ENCODE measurements at places on chromosomes 5 and 9.
A peak's percentile ranks its signal among the peaks of the same experiment; 100 is the strongest.

DNA sequence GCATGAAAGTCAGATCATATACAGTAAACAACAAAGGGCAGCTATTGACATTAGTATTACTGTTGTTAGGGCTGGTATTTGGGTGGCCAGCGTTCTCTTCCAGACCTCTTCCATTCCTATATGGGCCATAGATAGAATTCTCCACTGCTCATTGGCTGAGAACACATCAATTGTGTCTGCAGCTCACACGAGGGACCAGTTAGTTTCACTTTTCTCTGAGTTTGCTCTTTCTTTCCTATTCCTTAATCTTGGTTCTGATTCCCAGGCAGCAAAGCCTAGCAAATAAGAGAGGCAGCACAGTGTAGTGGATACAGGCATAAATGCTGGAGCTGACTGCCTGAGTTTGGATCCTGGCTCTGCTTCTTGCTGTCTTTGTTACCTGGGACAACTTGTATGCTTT lies 476.4 kb downstream of the SPOCK1 start:
- DNase-seq, result no peak

- no peak for DNase-seq
Measured at GRCh38 chr9:13143281-13143680, 136.2 kb downstream of the MPDZ start.

DNA sequence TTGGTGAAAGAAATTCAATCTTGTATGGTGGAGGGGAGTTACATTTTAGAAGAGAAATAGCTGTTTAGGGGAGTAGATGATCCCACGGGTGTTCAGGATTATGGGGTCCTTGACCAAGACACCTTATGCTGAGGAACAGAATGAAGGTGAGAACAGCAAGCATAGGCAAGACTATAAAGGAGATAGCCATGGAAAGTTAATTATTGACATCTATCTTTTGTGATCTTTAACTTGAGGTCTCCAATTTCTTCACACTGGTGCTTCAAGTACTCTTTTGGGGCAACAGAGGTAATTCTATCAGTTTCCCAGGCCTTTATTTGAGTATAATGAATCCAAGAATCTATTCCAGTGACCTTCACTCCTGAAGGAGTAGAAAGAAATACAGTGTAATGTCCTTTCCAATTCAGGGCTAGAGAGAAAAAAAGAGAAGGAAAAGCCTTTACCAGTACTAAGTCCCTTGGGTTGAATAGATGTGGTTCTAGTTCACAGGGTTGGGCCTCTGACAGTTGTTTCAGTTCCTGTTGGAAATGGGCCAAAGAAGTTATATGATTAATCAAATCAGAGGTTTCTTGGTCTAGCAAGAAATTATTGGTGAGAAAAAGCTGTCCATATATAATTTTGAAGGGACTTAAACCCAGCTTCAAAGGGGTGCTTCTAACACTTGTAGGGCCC lies 2104.1 kb upstream of the ACO1 start:
- no peak for DNase-seq

- DNase-seq, result no peak
Measured at GRCh38 chr9:122276096-122276495, 11.4 kb downstream of the MRRF start.

GRCh38 chr5:44312374-44312773 lies 76.8 kb downstream of the FGF10 start:
- no peak for DNase-seq

- DNase-seq, result no peak
Measured at GRCh38 chr5:107294669-107295068, 376.1 kb downstream of the EFNA5 start.

DNA sequence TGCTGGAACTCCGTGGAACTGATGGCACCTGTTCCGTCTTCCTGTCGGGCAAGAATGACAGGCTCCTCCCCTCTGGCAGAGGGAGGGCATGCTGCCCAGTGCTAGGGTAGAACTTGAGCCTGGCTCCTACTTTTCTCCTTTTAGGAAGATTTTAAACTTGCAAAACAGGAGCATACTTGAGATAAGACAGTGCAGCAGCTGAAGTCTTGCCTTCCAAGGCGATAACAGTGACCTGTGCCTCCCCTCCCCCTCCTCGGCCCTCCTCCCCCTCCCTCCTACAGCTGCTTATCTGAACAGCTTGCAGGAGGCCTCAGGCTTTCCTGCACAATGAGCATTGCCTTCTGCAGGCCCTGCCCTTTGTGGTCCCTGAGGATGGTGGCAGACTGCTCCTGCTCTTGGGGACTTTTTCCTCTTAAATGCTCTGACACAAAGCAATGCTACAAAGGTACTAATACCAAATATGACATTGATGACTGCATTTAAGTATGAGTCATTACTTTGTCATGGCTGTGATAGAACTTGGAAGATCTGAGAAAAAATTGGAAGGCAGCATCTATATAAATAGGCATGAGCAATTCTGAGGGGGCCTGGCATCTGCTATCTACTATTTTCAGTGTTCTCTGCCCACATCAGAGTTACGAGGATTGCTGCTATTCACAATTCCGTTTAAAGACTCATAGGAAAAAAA lies 2.0 kb downstream of the GADD45G start:
- no peak for DNase-seq

GRCh38 chr9:69919461-69920061 lies 98.9 kb downstream of the CFAP95 start:
- DNase-seq, result peak; percentile 50

DNA sequence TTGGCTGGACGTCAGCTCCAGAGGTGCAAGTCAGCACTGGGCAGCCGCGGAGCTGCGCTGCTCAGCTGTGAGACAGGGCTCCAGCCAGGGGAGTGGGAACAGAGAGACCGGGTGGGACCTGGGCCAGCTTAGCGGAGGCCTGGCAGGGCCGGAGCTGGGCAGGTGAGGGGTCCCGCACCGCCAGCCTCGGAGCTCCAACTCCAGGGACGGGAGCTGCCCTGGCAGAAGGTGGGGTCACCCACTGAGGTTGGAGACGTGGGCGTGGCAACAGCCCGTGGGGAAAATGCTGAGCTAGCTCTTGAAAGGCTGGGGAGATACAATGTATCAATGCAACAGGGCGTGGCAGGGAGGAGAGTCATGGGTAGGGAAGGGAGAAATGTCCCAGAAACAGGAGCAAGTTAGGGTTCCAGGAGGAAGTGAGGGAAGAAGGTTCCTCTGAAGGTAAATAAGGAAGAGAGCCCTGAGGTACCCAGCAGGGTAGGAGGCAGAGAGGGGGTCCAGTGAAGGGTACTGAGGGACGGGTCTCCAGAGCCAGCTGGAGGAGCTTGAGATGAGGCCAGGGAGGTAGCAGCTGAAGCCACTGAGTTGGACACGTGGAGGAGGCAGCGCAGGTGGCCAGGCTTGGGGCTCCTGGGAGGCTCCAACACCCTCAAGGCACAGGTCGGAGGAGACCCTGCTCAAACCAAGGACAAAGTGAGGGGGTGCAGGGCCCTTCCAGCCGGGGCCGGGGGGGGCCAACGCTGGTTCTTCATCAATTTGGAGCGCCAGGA lies 736 bp upstream of the NKD2 start:
- DNase-seq, result no peak

DNA sequence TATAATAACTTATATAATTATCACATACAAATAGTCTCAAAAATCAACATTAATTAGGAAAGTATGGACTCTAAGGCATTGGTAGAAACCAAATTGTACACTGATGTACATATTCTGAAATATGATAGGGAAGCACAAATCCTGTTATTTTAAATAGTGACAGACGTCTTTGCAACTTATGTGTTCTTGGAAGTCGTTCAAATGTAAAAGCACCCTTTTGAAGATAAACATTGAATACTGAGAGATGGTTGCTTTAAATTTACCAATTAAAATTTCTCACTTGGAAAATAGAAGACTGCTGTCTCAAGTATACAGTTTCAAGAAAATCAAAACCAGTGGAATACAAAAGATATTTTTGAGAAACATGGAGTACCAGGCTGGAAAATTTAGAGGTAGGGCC lies 457.4 kb upstream of the NUDT12 start:
- DNase-seq, result no peak

DNA sequence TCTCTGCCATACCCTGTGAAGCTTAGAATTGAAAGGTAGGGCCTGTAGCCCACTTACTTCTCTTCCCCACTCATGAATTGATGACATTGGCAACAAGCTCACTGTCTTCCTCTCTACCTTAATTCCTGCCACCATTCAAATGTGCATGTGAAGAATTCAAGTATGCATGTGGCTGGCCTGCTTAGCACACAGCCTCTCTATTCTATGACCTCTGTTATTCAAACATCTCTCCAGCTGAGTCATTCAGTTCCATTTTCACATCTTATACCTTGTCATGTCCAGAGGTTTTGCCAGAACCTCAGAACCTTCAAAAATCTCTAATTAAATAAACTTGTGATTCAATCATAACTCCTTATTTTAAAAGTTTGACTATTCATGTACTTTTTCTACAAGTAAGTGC lies 114.7 kb upstream of the MAN2A1 start:
- DNase-seq, result no peak

DNA sequence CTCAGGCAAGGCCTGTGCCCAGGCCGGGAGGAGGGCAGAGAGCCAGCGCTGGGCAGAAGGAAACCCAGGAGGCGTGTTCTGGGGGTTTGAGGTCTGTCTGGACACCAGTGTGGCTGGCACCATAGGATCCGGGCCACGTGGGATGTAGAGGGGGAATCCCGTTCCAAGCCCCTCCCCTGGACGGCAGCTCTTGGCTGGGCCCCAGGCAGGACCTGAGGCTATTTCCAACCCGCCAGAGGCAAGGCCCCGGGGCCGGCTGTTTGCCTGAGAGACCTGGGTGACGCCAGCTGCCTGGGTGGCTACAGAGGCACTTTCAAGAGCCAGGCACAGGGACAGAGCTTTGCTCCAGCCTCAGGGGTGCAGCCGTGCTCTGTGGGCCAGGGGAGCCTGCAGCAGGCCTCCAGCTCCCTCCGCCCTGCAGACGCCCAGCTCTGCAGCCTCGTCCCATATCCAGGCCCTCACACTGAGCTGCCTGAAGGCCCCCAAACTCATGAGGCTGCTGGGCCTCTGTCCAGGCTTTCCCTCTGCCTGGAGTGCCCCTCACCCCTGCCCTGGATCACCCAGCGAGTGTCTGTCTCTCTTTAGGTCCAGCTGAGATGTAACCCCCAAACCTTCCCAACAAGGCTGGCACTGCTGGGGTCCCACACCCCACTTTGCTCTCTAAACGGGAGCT lies 56.6 kb upstream of the EGFL7 start:
- DNase-seq, result peak; percentile 17

GRCh38 chr9:38032266-38033110 lies 36.5 kb downstream of the SHB start:
- DNase-seq, result no peak

GRCh38 chr9:68798423-68798822 lies 93.4 kb downstream of the PIP5K1B start:
- DNase-seq, result no peak

GRCh38 chr5:155303120-155303519 lies 289.6 kb downstream of the KIF4B start:
- no peak for DNase-seq

DNA sequence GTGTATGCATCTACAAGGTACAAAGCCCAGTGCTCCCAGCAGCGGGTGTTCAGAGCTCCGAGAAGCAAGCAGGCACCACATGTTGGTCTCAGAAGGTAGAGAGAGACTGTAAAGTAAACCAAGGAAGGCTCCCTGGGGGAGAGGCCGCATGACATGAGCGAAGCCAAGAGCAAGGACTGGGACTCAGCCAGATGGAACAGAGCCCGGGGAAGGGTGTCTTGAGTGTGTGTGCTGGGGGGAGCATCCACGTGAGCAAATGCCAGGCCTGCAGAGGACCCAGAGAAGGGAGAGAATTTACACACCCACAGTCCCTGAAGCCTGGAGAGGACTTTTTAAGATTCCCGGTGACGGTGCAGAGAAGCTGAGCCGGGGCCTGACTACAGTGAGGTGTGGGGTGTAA lies 15.2 kb upstream of the KCNIP1 start:
- DNase-seq, result no peak

DNA sequence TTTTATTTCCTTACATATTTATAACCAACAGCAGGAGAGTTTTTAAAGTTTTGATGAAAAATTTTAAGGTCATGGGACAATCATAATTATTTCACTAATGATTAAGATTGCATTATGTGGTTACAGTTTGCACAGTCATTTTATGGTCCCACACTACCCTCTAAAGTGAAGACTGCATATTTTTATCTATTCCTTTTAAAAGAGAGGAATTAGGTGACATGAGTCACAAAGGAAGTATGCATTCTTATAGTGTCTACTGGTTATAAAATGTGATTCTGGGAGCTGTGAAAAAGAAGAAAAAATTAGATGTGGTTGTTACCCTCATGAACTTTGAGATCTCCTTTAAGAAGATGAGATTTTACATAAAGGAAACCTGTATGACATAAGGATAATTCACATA lies 87.9 kb upstream of the GRIA1 start:
- DNase-seq, result no peak

Data from dermis microvascular lymphatic vessel endothelial cell (primary cell).